IMR-90 (cell line): ENCODE measurements at places on chromosomes 7 and 10.
A peak's percentile ranks its signal among the peaks of the same experiment; 100 is the strongest.

DNA sequence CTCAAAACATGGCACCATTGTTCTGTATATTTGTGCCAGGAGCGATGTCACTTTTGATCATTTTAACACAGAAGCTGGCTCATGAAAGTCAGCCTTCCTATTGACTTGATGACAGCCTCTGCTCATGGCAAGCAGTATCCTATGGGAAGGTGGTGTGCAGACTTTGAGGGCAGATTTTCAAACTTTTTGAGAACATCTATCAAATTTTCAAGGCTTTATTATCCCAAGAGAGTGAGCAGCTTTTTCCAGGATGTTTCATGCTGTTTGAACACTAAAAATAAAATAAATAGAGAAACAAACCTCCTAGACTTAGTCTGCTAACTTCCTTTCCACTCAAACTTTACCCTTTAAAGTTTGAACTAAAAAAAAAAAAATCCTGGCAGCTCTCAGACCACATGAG is 20.3 kb downstream of the FAM13C start:
- H3K27me3 ChIP-seq, result no peaks in the 10 kb centered on the region
- no peak for DNase-seq
- H3K36me3 ChIP-seq, result no peaks in the 10 kb centered on the region
- no peak overlapping the region for H3K27ac ChIP-seq
- peaks cover 11% of the 10 kb centered on the region for H3K4me1 ChIP-seq

- H3K4me3 ChIP-seq, result no peak overlapping the region
- H3K27ac ChIP-seq, result no peak overlapping the region
- no peak for DNase-seq
- H3K36me3 ChIP-seq, result no peaks in the 10 kb centered on the region
- H3K27me3 ChIP-seq, result peaks cover 10% of the 10 kb centered on the region
Measured at GRCh38 chr10:93095225-93095624, 21.5 kb downstream of the CYP26A1 start.

- peak overlapping the region; percentile 79 for H3K27ac ChIP-seq
- no peaks in the 10 kb centered on the region for H3K36me3 ChIP-seq
- peak; percentile 99 for DNase-seq
Measured at GRCh38 chr7:74482629-74483401, 29.1 kb downstream of the GTF2IRD1 start.

- H3K4me1 ChIP-seq, result no peaks in the 10 kb centered on the region
- no peak for DNase-seq
- H3K36me3 ChIP-seq, result no peaks in the 10 kb centered on the region
- H3K27me3 ChIP-seq, result no peaks in the 10 kb centered on the region
- no peak overlapping the region for H3K27ac ChIP-seq
Measured at GRCh38 chr7:154587792-154588191, 415.1 kb downstream of the PAXIP1 start.
